ENCODE measurements at places on chromosomes 4 and X.

DNA sequence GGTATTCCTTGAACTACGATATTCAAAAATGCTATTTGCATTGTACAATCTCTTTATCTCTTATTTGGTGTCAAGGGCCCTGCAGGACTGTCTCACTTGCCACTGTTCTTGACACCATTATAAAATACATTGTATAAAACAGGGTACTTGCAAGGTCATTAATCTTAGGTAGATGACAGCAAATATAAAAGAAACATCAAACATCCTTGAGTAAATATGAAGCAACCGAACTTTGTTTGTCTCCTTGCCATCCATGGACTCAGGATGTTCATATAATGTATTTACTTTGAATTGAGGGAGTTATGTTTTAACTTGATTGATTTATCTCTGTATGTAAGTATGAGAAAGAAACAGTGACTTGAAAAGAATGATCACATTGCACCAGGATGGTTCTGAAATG is 87.3 kb downstream of the UGT2B4 start:
- DNase-seq: no peak

GRCh38 chrX:135489542-135489941 is 30.9 kb upstream of the INTS6L start:
- DNase-seq: no peak

DNA sequence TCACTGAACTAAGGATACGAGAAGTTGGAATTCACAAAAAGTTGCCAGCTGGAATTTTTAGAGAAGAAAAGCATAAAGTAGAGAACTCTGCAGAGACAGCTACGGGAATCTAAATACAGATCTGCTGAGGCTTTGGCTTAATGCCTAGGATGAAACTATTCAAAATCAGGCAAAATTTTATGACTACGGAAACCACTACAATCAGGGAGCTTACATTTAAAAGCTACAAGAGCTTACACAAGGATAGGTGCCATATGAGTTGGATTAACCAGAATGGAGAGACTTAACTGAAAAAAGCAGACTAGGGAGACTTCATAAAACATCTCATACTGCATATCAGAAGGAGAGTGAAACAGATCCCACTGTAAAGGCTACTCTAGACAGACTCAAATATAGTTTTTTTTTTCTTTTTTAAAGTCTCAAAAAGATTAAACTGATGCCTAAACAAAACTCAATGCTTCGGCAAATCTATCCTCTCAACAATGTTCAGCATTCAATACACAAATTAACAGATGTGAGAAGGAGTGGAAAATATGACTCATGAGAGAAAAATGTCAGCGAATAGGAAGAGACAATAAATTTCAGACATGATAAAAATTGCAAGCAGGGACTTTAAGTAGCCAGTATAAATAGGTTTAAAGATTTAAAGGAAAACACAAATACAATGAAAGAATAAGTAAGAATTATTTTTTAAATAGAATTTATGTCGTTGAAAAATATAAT is 586.1 kb downstream of the FSTL5 start:
- DNase-seq: no peak

DNA sequence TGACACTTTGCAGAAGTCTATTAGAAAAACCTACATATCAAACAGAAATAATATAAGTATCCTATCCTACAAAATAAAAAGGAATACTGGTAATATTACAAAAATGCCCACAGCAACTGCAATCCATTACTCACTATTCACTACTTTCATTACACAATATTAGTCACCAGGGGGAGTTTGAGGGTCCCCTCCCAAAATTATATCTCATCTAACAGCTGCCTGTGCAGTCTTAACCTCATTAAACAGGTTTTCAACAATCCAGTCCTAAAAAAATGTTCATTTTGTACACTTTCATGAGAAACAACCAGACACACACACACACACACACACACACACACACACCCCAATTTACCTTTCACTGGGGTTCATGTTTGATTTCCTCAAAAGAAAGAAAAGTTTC is 2.9 kb downstream of the CLOCK start:
- no peak for DNase-seq

GRCh38 chrX:95953564-95953963 is 731.1 kb upstream of the DIAPH2 start:
- DNase-seq: no peak

GRCh38 chr4:83108101-83108861 is 6.2 kb downstream of the PLAC8 start:
- DNase-seq: no peak

DNA sequence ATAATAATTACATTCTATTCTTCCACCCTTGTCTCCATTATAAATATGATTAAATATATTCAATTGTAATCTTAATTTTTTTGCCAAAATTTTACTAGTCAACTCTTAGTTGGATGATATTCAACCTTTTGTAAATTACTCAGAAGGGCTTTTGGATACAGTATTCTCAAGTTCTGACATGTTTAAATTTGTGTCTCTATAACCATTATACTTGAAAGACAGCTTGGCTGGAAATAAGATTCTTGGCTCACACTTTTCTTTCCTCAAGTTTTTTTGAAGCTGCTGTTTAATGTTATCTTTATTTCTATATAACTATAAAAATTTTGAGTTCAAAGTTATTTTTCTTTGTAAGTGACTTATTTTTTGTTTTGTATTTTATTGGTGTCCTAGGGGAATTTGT is 214.4 kb downstream of the ARAP2 start:
- DNase-seq: no peak

DNA sequence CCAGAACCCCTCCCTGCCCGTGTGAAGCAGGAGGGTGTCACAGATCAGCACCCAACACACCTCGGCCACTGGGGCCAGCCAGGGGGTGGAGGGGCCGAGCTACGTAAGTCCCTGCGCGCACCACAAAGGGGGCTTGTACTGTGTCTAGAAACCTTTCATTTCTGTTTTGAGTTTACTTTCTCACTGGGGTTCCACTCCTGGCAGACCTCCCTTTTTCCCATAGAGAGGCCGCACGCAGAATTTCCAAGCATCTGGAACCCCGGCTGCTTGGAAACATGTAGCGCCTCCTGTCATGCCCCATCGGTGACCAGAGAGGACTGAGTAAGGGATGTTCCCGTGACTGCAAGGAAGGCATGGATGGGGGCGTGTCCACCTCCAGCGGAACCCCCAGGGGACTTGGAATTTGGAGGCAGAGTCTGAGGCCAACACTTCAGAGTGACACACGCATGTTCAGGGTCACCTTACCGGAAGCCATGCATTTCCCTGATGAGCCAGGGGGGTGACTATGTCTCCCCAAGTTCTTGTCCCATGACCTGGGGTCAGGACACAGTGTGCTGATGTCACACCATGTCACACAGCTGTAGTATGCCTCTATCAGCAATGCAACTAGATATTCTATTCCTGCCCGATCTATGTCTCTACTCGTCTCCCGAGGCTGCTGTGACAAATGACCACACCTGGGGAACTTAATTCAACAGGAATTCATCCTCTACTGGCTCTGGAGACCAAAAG is 105.3 kb downstream of the DHRSX start:
- DNase-seq: no peak

DNA sequence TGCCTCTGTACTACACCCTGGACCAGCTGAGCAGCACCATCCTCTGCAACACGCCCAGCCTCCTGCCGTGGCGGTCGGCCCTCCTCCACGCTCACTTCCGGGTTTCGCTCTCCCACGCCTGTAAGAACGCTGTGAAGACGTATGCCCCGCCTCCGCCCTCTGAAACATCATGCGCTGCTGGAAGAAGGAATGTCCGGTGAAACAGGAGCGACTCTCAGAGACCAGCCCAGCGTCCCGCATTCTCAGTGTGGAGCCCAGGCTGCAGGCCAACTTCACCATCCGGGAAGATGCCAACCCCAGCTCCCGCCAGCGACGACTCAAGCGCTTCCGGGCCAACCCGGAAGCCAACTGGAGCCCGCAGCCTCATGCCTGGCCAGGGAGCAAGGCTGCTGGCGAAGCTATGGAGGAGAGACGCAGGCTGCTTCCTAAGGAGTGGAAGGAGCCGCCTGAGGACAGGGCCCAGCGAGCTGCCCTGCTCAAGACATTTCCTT is 186.1 kb upstream of the SLITRK2 start:
- DNase-seq: no peak

DNA sequence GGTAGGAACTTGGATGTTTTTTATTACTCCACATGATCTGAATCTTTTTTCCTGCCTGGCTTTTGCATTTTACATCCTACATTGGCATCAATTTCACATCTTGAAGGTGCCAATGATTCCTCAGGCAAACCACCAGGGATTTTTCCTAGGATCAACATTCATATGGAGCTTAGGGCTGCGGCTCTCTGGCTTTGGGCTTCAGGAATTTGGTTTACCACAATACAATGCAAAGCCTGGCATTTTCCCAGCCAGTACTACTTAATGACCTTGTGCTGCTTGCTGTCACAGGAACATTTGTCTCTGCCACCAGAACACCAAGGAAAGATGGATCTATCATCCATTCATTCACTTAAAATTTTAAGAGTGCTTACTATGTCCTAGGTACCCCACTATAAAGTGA is 180.7 kb downstream of the PDGFC start:
- no peak for DNase-seq

- DNase-seq: no peak
These were observed 494.7 kb upstream of the TECRL start for GRCh38 chr4:64903986-64904385.

- no peak for DNase-seq
These were observed 313.7 kb downstream of the ARHGAP24 start for GRCh38 chr4:85788604-85789003.

DNA sequence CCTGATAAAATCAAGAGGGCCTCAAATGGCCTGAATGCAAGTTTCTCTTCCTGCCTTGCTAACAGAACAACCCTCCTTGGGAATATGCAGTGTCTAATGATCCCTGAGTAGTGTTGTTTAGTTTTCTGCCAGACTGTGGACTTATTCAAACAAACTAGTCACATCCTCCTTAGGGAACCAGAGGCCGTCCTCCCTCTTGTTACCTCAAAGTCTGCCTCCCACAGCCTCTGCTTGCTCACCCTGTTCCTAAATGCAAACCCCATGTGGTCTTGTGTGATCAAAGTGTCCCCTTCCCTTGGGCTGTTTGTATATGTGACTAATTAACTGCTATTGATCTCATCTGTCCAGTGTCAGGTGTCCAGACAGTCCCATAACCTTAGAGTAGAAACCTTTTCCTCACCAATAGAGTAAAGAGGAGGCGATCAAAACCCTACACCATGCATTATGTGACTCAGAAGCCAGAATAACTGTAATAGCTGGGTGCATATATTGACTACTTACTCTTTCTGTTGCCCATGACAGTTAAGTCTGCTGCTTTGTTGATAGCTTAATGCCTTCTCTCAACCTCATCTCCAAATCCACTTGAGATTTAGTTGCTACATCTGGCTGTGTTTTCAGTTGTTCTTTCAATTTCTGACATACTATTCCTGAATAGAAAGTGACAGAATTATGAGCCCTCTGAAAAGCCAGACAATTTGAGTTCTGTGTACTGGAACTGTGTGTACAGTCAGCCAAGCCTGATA is 473.0 kb upstream of the NWD2 start:
- no peak for DNase-seq

DNA sequence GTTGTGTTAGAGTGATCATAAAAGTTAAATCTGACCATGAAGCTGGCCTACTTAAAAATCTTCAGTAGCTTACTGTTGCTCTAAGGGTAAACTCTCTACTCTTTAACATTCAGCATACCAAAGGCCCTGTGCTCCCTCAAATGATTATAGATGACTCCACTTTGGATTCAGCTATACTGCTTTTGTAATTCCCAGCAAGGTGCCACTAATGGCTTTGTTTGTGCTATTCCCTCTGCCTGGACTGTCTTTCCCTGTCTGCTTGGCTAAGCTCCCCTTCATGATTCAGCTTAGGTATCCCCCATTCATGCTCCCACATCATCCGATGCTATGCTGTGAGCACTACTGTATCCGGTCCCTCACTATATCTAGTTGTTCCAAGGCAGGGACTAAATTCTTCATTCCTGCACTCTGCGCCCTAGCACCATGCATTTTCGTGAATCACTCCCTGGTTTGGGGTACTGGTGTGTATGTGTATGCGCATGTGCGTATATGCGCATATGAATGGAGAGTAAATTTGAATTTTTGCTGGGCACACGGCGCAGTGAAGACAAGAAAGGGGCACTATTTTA is 453 bp upstream of the PBDC1 start:
- no peak for DNase-seq

DNA sequence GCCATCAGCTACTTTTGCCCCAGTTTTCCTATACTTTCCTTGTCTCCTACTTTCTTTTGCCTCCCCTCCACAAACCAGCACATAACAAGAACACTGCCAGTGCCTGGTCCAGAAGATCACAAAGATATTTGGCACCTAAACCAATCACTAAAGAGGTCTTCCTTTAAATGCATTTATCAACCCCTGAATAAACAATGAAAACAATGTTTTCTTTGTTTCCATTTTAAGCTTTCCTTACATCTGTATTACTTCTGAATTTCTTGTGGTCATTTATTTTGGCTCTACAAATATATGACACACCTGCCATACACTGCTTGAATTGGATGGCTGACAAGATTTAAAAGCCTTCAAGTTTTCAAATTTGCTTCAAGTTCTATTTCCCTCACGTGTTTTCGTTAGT is 43.9 kb downstream of the MBNL3 start:
- no peak for DNase-seq

DNA sequence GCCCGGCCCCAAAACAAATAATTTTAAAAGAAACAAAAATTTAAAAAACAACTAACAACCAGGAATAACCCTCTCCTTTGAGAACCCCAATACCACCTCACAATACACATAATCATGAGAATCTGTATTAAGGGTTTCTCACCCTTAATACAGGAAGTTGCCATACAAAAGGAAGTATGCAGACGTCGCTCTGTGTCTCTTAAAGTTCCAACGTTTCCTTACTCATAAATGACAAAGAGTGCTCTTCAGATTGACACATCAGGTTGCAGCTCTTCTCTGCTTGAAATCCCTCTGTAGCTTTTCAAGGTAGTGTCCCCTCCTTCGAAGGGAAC is 73.9 kb upstream of the IRF2 start:
- no peak for DNase-seq

GRCh38 chrX:152903589-152903988 is 5.7 kb downstream of the ZNF185 start:
- DNase-seq: no peak

DNA sequence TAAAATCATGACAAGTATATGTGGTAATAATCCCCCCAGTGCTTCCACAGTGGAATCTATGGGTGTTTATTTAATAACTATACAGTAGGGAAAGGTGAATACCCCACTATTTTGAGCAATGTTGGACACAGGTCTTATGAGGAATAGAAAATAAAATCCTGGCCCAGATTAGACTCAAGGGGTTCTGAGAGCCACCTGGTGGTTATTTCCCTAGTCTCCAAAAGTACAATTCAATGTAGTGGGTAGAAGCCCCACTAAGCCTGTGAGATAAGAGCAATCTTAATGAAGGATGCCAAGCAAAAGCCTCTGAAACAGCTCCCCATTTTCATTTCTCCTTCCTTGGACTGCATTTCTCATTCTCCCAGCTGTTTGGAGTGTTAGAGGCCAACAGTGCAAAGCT is 328.2 kb upstream of the NR3C2 start:
- DNase-seq: no peak

DNA sequence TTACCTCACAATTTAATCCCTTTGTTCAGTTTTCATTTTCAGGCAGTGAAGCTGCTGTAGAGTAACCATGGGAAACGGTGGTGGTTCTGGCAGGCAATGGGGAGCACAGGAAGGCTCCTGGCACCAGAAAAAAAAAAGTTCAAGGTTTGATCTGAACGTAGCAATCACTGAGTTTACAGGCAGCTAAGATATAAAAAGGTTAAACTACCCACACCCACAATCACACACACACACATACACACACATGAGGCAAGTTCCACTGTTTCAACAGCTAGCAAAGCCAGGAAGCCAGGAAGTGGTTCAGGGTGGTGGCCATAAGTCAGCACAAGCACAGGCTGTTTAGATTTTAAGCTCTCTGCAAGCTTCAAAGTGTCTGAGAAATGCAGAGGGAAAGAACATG is at the start of gene SULT1B1:
TSS of gene SULT1B1 (minus strand) at position 166 of the 400 bp plus-strand sequence. CDS start 5,403 bp downstream, outside the sequence.
- no peak for DNase-seq

- DNase-seq: no peak
These were observed 201.4 kb downstream of the CCSER1 start for GRCh38 chr4:90328558-90328957.
